ENCODE measurements at places on chromosomes 5 and 9.
A peak's percentile ranks its signal among the peaks of the same experiment; 100 is the strongest.

- peak; percentile 17 for DNase-seq
These were observed 43.5 kb upstream of the TCF7 start for GRCh38 chr5:134070725-134071613.

GRCh38 chr9:126701813-126702140 is 88.0 kb downstream of the LMX1B start:
- no peak for DNase-seq

DNA sequence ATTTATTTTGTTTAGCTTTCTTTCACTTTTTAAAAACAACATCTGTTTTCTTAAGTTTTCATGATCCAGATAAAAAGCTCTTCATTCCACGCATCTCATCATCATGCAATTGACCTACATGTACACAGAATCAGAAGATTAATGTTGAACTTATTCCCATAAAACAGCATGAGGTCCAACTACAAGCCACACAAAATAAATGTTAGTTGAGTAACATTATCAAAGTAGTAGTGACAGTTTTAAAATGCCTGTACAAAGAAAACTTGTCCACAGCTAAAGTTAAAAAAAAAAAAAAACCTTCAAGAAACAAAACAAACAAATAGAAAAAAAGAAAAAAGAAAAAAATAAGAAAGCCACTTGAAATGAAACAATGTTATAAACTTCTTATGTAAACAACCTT is 846.3 kb downstream of the TLE1 start:
- no peak for DNase-seq

DNA sequence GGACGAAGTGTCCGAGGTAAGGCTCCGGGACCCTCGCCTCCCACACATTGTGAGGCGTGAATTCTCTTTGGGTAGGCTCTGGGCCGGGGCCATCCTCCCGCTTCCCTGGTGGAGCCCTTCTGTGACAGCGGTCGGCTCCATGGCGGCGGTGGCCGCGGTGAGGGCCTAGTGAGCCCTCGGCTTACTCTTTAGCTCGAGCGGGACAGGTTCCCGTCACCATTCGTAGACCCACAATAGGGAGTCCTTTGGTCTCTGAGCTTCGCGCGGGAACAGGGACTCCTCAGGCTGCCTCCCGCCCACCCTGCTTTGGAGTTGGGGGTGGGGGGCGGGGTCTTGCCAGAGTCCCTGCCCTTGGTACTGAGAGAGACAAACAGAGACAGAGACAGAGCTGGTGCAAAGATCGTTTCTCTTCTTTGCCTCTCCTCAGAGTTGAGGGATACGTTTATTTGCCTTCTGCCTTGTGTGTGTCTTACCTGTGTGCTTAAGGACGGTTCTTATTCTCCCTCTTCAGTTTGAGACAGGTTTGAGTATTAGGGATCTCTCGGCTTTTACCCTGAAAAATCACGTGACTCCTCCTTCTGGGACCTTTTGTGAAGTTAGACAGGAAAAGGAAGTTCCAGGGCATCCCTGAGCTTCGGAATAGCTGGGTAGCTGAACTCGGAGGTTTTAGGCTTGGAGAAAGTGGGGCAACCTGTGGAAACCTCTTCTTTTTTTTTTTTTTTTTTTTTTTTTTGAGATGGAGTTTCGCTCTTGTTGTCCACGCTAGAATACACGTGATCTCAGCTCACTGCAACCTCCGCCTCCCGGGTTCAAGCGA is 833 bp downstream of the ANKHD1 start:
- peak; percentile 44 for DNase-seq

- DNase-seq = no peak
These were observed 48.2 kb downstream of the DAB2IP start for GRCh38 chr9:121699571-121700164.

GRCh38 chr5:159768243-159768642 is 148.0 kb upstream of the ADRA1B start:
- no peak for DNase-seq

DNA sequence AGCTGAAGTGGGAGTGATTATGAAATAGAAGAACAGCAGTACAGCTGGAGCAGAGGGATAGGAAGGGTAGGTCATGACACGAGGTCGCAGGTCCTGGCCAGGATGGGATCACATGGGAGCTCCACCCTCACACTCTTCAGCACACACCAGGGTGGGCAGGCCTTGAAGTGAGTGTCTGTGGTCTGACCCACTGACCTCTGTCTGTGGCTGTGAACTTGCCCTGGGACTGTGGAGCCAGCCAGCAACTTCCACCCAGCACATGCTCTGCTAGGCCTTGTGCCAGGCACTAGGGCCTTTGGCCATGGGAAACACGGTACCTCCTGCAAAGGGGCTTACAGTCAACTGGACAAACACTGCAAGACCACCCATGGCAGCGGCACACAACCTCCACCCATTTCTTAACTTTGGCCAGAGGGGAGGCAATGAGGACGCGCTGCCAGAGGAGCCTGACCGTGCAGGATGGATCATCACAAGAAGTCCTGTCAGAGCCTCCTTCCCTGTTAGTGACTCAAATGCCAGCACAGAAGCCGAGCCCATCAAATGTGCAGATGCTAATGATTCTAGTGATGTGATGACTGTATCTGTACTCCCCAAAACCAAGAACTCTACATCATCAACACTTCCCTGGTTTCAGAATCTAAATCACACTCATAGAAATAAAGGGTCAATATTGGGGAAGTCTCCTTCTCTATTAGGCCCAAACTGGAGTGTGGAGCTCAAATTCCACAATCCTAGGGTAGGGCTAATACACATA is 113.6 kb downstream of the DPYSL3 start:
- no peak for DNase-seq

DNA sequence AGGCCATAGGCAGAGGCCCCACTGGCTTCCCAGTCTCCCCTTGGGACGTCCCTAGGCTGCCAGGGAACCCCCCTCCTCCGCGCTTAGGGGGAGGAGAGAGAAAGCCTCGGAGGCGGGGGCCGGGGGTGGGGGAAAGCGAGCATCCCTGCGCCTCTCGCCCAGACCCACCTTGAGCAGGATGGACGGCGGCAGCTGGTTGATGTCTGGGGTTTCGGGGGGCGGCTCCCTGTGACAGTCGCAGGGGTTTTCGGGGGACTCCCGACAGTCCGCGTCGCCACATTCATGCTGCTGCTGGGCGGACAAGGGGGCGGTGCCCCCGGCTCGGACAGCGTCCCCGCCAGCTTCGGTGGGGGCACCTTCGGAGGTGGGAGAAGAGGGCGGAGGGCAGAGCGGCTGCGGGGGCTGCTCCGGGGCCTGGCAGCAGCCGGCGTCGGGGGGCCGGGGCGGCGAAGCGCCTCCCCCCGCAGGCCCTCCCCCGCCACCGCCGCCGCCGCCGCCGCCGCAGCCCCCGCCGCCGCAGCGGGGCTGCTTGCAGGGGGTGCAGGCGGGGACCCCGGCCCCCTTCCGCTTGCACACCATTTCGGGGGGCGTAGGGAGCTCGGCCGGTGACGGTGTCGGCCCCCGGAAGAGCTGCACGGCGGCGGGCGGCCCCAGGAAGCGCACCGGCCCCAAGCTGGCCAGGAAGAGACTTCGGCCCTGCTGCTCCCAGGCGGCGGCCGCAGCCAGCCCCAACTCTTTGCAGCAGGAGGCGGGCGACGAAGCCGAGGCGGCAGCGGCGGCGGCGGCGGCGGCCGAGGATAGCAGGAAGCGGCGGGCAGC is 1.2 kb downstream of the FBXL17 start:
- peak; percentile 52 for DNase-seq

DNA sequence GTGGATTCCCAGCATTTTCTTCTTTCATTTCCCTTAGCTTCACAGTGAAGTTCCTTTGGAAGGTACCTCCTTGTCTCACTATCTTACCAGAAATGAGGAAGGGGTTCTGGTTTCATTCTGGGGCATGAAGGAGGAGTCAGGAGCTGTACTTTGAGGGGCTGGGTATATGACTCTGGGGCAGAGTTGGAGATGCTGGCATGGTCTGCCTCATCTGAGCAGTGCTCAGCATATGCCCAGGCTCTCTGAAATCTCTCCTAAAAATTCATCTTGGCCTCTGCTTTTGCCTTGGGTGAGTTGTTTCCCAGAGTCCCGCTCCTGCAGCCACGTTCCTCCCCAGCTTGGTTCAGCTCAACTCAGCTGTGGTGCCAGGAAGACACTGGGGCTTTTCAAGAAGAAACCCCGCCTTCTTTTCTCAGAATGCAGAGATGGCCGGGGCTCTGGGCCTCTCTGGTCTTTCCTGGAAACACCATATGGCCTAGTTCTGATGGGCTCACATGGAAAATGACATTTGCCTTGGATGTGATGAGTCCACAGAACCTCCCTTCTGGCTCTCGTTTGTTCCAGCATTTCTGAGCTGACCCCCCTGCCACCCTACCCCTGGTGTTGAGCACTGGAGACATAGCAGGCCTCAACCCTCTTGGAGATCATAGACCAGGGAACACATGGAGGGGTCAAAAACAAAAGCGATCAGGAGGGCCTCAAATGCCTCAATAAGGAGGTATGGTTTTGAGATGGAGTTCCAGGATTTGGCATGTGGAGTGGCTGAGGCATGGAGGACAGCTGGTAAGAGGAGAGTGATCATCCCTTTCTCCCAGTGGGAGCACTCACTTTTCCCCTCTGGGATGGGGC is 12.0 kb upstream of the TGFBR1 start:
- no peak for DNase-seq

DNA sequence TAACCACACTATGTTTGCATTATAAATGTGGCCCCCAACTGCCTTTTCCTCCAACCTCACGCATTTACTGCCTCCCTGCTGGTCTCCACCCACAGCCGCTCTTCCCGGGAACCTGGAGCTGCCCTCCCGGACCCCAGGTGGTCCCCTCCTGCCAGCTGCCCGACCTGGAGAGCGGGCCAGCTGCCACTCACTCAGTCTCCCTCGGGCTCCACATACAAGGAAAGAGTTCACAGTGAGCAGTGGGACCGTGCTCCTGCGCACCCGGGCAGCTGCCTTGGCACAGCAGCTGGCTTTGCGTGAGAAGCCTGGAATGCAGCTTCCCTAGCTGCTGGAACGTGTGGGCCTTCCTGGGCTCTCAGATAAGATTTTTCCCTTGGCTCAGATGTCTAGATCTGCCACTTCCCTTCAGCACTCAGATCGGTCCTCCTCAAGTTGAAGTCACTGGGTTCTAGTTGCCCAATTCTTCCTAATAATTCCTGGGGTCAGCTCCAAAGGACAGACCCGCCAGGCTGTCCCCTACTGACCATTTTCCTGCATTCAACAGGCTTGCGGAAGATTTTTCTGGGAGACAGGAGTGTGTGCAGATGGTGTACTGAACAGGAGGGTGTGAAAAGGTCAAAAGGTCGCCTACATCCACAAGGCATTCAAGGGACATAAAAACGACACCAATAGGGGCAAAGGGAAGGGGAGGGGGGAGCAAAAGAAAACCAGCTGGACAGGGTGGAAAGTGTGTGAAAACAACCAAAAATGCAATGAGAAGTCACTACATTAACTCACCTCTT is 69.1 kb downstream of the MYO10 start:
- DNase-seq = no peak

DNA sequence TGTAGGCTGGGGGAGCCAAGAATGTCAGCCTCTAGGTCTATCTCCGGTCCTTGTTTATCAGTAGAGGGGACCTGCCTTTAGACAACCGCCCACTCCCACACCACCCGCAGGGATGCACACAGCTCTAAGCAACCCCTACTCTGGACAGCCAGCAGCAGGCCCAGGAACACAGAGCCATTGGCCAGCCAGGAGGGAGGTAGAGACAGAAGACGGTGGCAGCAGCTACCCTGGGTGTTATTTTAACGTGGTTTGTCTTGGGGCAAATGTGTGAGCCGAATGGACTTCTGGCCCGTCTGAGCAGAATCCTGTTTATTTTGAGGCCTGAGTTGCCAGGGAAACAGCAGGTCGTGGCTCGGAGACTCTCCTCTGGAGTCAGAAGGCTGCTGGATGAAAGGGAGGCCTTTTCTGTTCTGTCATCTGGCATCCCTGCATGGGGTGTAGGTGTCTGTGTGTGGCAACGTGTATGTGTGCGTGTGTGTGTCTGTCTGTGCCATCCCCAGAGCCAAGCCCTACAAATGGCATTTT is 382 bp upstream of the FGF1 start:
- no peak for DNase-seq

GRCh38 chr9:127360250-127360649 is 36.7 kb upstream of the SLC2A8 start:
- no peak for DNase-seq

GRCh38 chr5:90845723-90846554 is 287.3 kb downstream of the ADGRV1 start:
- no peak for DNase-seq

DNA sequence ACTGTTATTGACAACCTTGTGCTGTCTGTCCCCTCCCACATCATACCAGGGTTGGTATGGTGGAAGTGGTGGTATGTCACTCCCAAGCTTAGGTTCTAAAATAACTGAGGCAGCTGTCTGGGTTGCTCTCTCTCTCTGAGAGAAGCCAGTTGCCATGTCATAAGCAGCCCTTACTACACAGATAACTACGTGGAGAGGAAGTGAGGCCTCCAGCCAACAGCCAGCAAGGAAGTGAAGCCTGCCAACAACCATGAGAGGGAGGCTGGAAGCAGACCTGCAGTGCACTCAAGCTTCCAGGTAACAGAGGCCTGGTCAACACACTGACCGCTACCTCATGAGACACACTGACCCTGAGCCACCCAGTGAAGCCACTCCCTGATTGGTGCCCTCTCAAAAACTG is 18.6 kb downstream of the CTNNAL1 start:
- no peak for DNase-seq

GRCh38 chr5:7347377-7347776 is 48.6 kb upstream of the ADCY2 start:
- no peak for DNase-seq

DNA sequence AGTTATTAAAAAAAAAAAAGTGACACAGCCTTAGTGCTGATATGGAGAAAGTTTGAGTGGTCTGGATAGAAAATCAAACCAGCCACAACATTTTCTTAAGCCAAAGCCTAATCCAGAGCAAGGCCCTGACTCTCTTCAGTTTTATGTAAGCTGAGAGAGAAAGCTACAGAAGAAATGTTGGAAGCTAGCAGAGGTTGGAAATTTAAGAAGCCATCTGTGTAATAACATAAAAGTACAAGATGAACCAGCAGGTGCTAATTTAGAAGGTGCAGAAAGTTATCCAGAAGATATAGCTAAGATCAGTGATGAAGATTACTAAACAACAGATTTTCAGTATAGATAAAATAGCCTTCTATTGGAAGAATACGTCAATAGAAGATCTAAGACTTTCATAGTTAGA is 102.9 kb downstream of the GHR start:
- no peak for DNase-seq

DNA sequence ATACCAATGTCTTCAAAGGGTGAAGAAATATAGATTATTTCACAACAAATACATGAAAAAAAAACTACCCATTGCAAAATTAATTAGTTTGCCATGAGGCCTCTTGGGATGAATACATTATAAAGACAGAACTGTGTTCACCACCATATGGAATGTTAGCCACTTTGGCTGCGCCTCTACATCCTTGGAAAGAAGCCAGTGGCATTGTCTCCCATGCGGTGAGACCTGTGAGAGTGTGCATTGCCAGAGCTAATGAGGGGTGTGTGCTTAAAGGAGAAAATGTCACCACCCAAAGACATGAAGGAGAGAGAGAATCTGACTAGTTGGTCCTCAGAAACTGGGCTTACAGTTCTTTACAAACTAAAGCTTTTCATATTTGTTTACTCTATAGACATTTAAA is 110.6 kb downstream of the PLPPR1 start:
- DNase-seq = no peak

- no peak for DNase-seq
These were observed 124.7 kb upstream of the FTMT start for GRCh38 chr5:121726991-121727390.
